Stimulated activated CD4-positive, alpha-beta T cell treated with anti-CD3 and anti-CD28 coated beads, Interleukin-4, amount 100 ng/mL, for 24 hours (primary cell): ENCODE measurements at places on chromosomes 7 and 10.

DNA sequence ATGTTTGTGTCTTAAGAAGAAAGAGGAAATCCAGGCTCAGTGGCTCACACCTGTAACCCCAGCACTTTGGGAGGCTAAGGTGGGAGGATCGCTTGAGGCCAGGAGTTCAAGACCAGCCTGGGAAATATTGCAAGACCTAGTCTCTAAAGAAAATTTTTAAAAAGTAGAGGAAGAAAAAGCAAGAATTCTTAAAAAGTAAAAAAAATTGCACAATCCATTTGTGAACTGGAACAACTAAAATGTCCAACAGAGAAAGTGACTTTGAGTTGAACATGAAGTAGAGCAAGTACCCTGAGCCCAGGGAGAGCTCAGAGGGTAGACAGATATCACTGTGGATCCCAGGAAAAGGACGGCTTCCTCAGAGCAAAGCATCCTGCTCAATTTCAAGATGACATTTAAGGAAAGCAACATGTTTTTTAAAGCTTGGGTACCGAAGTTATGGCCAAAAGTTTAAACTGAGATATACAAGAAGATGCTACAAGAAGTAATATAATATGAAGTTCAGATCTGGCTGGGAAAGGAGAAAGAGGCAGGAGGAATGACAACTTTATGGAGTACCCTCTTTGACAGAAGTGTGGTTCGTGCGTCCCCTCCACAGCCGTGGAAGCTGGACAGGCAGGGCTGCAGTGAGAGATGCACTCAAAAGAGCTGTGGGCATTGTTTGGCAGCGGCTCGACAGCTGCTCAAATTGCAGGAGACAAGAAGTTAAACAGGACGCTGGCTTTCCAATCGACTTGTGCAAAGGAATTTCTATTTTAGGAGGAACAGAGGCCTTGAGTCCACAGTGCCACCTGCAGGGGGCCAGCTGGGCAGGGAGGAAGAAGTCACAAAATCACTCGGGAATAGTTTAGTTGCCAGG is 201.3 kb downstream of the JCAD start:
- no peak for DNase-seq

- no peak for DNase-seq
These were observed 109.5 kb downstream of the NRF1 start for GRCh38 chr7:129721068-129721467.

DNA sequence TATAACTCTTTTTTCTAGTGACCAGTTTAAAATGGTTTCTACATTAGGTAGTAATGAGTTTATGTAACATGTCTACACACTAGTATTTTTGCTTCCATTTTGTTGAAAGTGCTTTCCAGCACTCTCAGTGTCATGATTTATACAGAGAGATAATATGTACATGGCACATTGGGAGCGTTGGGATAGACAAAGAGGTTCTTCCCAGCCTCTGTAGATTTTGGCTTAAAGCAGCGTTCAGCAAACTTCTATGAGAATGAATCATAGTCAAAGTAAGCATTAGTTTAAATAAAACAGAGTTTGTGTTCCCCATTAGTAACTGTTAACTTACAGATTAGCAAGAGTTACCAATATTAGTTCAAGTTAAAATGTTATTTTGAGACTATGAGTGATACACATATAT is 43.9 kb downstream of the SEPTIN14 start:
- no peak for DNase-seq

DNA sequence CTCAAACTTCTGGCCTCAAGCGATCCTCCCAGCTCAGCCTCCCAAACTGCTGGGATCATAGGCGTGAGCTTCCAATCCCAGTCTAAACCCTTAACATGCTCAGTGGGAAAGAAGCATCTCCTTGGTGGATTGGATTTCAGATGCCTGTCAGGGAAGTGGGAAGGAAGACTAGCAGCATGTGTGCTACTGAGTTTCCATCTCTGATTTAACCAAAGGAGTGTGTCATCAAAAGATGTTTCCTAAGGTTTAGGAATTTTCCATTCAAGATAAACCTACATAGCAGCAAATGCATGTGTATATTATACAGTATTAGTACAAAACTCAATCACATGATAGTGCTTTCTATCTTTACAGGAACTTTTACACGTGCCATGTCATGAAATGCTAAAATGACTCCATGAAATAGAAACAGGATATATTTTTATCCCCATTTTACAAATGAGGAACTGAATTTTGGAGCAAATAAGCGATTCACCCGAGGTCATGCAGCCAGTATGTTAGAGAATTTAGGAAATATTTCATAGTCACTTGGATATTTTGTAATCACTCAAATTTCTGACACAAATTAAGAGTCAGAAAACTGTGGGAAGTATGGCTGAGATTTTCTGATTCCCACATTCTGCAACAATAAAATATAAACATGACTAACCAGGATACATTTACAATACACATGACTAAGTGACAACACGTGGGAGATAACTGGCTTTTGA is 11.4 kb upstream of the TMEM26 start:
- no peak for DNase-seq

GRCh38 chr10:48762064-48763042 is 77.7 kb downstream of the WDFY4 start:
- no peak for DNase-seq

DNA sequence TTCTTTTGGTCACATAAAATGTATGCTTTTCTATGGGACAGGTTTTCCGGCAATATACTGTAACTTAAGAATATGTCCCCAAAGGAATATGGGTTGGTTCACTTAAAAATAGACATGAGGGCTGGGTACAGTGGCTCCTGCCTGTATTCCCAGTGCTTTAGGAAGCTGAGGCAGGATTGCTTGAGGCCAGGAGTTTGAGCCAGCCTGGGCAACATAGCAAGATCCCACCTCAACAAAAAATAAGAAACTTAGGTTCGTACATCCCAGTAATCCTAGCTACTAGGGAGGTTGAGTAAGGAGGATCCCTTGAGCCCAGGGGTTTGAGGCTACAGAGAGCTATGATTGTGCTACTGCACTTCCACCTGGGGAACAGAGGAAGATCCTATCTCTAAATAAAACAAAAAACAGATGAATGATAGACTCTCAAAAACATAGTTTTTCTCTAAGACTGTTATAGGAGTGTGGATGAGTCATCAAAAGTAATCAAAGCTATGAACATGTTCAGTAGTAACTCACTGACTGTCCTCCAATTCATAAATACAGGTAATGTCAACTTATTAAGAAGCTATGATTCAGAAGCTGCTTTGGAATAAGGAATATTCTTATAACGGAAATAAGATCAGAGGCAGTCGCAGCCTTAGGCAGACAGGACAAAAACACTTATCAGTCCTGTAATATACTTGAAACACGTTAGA is 2.6 kb upstream of the SEC31B start:
- DNase-seq = no peak

GRCh38 chr10:22646388-22646853 is 68.0 kb downstream of the PIP4K2A start:
- no peak for DNase-seq

DNA sequence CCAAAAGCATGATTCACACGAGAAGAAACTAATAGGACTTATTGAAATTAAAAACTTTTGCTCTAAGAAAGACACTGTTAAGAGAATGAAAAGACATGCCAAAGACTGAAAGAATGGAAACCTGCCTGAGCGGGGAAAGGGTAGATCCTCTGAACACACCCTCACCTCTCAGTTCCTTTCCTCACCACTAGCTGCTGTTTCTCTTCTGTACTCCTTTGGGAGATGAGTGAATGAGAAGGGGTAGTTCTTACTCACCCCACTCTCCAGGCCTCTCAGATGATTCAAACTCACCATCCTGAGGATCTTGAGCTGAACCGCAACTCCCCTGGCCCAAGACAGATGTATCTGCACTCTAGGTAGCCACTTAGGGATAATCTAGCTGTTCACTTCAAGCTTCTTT is 41.9 kb downstream of the IQUB start:
- DNase-seq = no peak

DNA sequence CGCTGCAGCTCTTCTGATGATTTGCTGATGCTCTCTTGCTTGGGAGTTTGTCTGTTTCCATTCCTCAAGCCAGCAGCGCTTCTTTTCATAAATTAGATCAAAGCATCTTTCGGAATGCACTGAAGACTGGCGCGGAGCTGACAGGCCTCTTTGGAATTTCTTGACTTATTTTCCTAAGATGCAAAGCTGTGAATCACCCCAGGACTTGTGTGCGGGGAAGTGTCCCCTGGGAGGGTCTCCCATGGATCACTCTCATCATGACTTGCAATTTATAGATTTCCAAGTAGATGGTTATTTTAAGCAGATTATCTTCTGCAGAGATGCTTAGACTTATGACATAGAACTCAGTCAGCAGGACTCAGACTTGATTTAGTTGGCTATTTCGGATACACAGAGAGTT is 467.2 kb downstream of the TCERG1L start:
- DNase-seq = no peak

DNA sequence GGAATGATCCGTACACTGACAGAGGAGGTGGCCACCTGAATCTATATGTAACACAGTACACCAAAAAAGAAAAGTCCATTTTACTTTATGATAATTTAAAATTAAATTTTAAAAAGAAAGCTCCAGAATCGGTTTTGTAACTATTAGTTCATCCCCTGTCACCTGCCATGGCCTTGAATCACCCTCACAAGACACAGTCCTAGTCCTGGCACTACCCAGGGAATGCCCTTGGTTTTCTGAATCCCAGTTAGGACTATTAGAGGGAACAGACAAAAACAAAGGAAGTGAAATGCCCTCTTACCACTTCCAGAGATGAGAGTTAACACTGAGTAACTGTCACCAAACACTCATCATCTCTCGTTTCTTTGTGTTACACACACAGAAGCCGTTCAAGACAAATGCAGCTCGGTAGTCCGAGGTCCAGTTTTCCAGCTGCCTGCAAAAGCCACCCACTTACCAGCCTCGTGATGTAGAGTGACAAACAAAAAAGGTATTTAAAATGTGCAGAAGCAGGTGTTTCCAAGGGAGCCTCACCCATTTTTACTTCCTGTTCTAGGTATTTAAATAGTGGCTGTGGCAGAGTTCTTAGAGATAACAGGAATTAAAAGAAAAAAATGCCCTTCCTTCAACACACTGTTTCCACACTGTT is 6.1 kb downstream of the PTPRN2 start:
- no peak for DNase-seq

- DNase-seq = no peak
These were observed 33.4 kb downstream of the TAS2R41 start for GRCh38 chr7:143510854-143511592.

DNA sequence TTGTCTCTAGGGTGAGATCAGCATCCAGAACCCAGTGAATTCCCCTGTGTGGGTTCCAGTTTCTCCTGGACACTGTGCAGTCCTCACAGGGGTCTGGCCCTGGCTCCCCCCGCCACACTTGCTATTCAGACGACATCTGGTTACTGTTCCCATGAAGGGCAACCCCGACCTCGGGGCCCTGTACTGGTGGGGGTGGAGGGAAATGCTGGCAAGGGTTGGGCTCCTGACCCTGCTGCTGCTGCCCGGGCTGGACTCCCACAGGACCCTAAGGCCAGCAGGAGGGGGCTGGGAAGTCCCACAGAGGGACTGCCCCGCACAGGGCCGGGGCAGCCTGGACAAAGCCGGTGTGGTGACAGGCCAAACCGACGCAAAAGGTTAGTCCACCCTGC is 768 bp upstream of the CPA1 start:
- no peak for DNase-seq

GRCh38 chr10:71746344-71747037 is 26.8 kb downstream of the VSIR start:
- DNase-seq = peak; percentile 44

GRCh38 chr7:30430276-30430675 is 48.3 kb downstream of the NOD1 start:
- DNase-seq = no peak
